ENCODE measurements at places on chromosomes 11 and 22. TPM values are rescaled to one million over a fixed set of nuclear protein-coding genes. Genes with fewer than 3 reads are reported as not detected.

Gene OR10D3
- polyA plus RNA-seq, result not detected

Gene OR4A47
- not detected for polyA plus RNA-seq

Gene RTN4RL2
- polyA plus RNA-seq, result 1.4 TPM

Gene LRP4
- polyA plus RNA-seq, result 2.4 TPM

Gene CLDN5
- polyA plus RNA-seq, result 148 TPM

Gene CNTF
- polyA plus RNA-seq, result 0.41 TPM

Gene RBMXL2
- not detected for polyA plus RNA-seq

Gene CASP5
- polyA plus RNA-seq, result 0.32 TPM

Gene KRTAP5-8
- polyA plus RNA-seq, result 0.15 TPM

Gene FAM181B
- polyA plus RNA-seq, result 1.7 TPM

GRCh38 chr11:57474017-57474802 lies 13.9 kb downstream of the RTN4RL2 start:
- no peak for DNase-seq

GRCh38 chr11:93622043-93622442 lies 39.4 kb upstream of the CEP295 start:
- DNase-seq, result no peak

DNA sequence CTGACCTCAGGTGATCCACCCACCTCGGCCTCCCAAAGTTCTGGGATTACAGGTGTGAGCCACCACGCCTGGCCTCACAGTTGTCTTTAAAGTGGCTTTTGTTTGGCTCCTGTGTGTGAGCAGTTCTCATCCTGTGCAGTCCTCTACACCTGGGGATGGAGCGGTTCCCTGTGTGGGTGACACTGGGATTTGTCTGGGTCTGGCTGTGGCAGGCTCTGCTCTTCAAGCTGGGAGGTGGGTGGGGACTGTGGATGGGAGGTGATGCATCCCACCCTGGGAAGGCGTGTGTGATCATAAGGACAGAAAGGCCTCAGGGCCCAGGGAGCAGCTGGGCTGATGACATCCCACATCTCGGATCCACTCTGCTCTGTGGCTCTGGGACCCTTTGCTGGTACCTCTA lies 1266.8 kb downstream of the BRD1 start:
- no peak for DNase-seq

- no peak for DNase-seq
These were observed at the start of gene TP53AIP1 for GRCh38 chr11:128942817-128943427. TSS of gene TP53AIP1 (minus strand) at chr11:128942871. CDS start at chr11:128937818, 5,053 bp downstream.

DNA sequence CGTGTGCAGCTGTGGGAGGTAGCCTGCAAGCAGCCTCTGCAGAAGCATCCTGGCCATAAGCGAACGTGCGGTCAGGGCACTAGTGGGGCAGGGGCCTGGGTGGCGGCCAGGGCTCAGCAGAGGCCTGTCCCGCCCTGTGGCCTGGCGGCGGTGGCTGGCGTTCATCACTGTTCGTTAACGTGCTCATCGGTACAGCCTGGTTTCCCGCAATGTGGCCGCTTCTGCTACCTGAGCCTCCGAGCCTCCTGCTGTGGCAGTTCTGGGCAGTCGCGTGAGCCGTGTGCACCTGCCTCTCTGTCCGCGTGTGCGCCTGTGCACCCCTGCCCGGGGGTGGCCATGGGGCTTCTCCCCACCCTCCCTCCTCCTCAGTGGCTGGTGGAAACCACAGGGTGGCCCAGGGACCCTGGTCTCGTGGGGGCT lies 117.9 kb downstream of the KCNQ1OT1 start:
- DNase-seq, result no peak

GRCh38 chr11:124737638-124738305 lies 2.0 kb upstream of the NRGN start:
- no peak for DNase-seq

GRCh38 chr22:20014526-20015186 lies 2.0 kb downstream of the ARVCF start:
- no peak for DNase-seq

GRCh38 chr11:61828629-61829407 lies 718 bp downstream of the FADS2 start:
- no peak for DNase-seq

- no peak for DNase-seq
These were observed 9.2 kb downstream of the ZNF74 start for GRCh38 chr22:20402960-20403778.

DNA sequence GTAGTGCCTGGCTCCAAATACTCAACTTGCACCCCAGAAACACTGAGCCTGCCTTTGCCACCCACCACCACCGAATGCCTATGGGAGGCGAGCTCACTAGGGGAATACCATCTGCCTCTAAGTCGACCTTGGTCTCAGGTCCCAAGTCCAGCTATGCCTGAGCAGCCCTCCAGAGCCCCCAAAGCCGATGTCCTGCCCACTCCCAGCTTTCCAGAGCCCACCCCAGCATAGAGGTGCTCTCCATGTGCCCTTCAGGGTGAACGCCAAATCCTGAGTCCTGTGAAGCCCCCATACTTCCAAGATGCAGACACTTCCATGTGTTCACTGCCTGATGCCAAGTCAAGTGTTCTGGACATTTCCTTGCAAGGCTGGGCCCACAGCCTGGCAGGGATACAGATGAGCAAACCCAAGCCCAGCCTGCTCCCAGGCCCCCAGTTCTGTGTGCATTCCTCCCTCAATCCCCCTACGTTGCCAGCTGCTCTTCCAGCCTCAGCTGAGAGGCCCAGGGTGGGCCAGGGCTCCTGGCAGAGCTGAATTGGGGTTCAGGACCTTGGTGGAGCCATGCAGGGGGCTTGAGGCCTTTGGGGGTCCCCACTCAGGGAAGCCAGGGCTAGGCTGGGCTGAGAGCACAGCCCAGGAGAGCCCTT lies 2.6 kb upstream of the KMT5B start:
- no peak for DNase-seq

DNA sequence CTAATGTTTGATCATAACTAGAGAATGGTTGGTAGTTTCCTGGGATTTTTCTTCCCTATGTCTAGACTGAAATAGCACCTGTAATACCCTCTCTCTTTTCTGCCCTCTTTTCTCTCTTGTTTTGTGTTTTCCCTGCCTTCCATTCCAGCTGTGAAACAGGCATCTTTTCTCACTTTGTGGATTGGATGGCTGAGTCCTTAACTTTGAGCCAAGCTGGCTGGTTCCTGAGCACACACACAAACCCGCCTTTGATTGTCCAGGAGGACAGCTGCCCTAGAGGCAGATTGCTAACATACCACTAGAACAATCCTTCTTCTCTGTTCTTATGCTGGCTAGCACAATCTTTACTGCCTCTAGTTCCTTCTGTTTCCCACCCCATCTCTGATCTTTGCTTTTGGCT lies 17.7 kb downstream of the CTNND1 start:
- DNase-seq, result no peak

- DNase-seq, result no peak
These were observed 17.2 kb downstream of the CLDN25 start for GRCh38 chr11:113796663-113797259.

- no peak for DNase-seq
These were observed 34.7 kb downstream of the PARVA start for GRCh38 chr11:12411806-12412727.

GRCh38 chr11:13052130-13052571 lies 43.0 kb downstream of the RASSF10 start:
- DNase-seq, result peak; percentile 33

DNA sequence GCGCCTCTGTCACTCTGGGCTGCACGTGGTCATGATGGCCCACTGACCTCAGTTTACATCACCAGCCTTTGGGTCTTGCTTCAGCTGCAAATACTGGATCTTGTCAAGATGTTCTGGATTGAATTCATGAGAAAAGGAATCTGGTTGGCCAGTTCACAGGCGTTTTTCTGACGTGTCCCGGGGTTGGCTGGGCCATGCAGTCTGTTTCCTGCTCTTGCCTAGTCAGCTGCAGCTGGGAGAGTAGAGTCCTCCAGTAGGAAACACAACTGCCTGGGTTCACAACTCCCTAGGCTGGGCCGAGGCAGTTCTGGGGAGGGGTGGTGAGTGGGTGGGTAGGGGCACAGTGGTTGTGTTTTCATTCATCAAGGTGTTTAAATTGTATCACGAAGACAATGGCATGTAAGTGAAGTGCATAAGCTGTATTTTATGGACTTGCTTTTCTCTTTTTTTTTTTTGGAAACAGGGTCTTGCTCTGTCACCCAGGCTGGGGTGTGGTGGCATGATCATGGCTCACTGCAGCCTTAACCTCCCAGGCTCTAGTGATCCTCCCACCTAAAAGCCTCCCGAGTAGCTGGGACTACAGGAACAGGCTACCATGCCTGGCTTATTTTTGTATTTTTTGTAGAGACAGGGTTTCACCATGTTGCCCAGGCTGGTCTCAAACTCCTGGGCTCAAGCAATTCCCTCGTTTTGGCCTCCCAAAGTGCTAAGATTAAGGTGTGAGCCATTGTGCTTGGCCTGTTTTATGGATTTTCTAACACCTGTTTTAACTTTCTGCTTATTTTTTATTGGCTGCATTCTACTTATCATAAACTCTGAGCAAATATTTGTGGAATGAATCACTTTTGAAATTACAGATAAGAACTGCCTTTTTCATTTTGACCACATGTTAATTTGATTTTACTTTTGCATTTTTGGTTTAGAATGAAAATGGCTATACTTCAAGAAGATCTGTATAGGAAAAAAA lies 54.0 kb upstream of the PITPNB start:
- no peak for DNase-seq

Measured in urinary bladder (tissue), 4 donors.